ENCODE measurements at places on chromosomes 13 and 19. TPM values are rescaled to one million over a fixed set of nuclear protein-coding genes. Genes with fewer than 3 reads are reported as not detected.

DNA sequence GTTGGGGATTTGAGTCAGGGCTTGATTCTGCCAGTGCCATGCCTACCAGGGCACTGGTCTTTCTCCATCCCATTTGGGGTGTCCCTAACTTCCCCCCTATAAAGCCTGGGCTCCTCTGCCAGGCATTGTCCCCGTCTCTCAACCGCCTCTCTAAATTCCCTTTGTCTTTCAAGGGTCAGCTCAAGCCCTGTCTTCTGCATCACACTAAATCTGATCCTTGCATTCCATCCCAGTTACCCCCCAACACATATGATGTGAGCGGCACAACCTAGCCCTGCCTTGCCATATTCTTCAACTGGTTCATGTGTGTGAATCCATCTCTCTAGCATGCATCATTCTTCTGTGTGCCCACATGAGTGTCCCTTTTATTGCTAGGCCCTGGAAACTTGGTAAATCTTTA, 480.9 kb downstream of the ZNF536 start:
- DNase-seq, result peak; percentile 81

DNA sequence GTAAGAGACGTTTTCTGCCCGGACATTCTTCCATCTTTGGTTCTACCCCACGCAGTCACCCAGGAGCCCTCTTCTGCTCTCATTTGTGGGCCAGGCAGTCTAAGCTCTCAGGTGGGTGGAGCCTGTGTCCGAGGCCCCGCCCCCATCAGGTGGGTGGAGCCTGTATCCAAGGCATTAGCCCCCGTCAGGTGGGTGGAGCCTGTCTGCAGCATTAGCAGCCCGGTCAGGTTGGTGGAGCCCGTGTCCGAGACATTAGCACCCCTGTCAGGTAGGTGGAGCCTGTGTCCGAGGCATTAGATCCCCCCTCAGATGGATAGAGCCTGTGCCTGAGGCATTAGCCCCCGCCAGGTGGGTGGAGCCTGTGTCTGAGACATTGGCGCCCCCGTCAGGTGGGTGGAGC, 45.5 kb upstream of the C13orf46 start:
- DNase-seq, result no peak

Gene SLC7A9
- 0.78 TPM for total RNA-seq

DNA sequence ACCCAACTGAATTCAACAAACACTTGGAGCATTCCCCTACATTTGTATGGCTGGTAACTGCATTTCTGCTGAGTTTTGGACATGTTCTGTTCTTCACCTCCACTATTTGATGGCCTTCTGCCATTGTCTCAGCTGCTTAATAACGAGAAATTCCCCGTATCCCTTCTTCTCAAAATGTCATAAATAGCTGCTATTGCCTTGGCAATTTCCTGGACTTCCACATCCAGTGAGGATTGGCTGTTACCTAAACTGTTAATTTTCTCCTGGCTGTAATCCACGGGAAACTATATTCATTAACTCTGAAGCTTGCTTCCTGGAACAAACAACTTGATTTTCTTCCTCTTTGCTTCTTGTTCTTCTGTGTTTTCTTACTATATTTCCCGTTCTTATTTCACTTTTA, 69.5 kb upstream of the TDRD3 start:
- no peak for DNase-seq

- no peak for DNase-seq
Observed at GRCh38 chr19:1616875-1617274, 11.6 kb upstream of the UQCR11 start.

Gene XAB2
- total RNA-seq, result 32.0 TPM

All from esophagus muscularis mucosa (tissue), 4 donors.